GM18507 (cell line): ENCODE measurements at places on chromosomes 12 and 14.

DNA sequence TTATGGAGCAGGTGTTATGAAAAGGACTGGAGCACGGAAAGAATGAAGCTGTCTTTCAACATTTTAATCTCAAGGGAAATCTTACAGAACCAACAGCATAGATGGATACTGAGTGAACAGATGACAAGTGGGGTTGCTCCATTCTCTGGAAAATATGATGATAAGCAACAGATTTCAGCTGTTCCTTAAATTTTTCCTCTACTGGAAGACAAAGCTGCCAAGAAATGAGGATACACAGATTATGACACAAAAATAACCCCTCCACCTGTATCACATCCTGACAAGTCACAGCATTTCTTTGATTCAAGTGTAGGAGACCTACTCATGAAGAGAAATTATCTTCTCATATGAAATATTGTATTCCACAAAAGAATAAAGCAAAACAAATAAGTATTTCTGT is 13.0 kb upstream of the TMTC2 start:
- DNase-seq, result no peak

DNA sequence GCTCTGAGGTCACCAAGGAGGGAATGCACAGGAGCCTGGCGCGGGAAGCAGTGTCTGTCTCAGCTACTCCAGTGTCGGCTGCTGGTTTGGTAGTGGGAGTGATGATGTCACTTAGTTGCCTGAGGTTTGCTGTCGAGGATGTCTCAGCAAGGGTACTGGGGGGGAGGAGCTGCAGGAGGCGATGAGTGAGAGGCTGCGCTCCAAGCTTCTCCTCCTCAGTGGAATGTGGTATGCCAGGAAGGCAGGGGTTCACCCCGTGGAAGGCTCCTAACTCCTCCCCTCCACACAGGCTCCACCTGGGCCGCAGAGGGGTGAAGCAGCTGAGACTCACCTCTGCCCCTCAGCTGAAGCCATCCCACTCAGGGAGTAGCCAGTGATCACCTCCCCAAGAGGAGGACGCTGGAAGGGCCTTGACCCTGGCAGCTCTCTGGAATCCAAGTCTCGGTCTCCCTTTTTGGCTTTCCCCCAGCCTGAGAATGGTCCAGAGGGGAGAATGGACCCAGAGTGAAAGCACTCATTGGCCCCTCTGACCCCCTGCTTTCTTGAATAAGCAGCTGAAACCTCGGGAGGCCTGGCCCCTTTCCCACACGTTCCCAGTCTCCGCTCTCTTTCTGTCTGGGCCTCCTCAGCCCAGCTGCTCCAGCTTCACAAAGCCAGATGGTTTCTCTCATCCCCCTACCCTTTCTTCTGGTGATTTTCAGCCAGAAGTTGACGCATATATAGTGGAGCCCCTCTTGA is 178.9 kb upstream of the FKBP4 start:
- no peak for DNase-seq

GRCh38 chr14:73503648-73504047 is 12.9 kb downstream of the RIOX1 start:
- DNase-seq, result no peak

DNA sequence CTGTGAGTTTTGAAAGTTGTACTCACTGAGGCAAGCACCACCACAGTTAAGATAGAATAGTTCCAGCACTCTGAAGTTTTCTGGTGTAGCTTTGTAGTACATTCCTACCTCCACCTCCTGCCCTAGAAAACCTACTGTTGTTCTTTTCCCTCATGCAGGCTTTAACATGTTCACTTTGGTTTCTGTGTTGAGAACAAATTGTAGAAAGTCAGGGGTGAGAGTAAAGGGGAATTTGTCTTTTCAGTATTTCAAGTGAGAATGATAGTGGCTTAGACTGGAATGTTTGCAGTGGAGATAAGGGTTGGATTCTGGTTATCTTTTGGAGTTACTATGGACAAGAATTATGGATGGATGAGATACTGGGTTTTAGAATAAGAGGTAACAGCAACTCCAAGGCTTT is 67.2 kb downstream of the AEBP2 start:
- no peak for DNase-seq

DNA sequence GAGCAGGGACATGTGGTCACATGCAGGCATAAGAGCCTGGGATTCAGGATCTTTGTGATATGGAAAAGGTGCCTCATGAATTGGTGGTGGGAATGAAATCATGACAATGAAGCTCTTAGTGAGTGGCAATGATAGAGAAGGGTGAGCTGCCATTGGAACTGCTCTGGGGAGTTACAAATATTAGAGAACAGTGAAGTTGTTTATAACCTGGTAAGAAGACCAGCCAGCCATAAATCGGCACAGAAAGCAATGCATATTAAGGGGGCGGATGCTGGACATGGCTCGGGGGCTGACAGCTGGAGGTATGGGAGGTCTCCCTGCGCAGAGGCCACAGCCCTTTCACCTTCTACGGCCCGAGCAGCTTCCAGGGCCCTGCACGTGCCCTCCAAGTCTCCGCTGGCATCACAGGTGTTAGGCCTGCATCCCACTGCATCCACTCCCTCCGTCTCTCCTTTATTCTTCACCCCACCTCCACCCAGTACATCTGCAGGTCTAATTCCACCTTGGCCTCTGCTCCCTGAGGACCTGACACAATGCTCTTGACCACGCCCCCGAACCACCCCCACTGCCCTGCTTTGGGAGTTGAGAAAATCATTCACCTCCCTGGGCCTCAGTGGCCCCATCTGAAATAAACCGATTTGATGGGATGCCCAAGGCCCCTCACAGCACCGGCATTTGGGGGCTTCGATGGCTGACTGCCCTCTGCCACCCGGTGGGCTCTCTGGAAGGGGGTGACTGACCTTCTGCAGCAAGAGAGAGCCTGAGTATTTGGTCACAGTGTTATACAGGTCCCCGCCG is 4.1 kb downstream of the CACNA2D4 start:
- DNase-seq, result no peak

DNA sequence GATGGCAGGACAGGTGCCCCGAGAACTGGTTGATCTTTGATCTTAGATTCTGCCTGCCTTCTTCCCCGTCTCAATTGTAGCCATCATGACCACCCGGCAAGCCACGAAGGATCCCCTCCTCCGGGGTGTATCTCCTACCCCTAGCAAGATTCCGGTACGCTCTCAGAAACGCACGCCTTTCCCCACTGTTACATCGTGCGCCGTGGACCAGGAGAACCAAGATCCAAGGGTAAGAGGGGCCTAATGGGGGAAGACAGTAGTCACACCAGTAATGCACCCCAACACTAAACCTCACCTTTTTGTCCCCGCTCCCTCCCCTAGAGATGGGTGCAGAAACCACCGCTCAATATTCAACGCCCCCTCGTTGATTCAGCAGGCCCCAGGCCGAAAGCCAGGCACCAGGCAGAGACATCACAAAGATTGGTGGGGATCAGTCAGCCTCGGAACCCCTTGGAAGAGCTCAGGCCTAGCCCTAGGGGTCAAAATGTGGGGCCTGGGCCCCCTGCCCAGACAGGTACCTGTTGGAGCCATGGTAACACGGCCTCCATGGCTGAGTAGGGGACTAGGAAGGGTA is 556 bp downstream of the TROAP start:
- no peak for DNase-seq

DNA sequence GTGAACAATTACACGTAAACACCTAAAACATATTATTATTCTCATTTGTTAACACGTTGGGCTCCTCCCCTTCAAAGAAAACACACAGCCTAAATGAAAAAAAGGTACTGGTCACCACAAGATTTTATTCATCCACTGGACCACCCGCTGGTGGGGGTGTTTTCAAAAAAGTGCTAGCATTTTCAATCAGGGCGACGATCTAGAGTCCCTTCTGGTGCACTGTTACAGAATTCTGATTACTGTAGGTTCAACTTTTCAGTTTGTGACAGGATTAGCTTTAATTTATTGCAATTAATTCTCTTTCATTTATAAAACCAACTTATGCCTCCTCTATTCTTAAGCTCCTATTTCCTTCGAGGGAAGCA is 443 bp downstream of the MAGOHB start:
- no peak for DNase-seq

- DNase-seq, result no peak
These were observed 365.3 kb downstream of the ZFP36L1 start for GRCh38 chr14:68427550-68427890.

DNA sequence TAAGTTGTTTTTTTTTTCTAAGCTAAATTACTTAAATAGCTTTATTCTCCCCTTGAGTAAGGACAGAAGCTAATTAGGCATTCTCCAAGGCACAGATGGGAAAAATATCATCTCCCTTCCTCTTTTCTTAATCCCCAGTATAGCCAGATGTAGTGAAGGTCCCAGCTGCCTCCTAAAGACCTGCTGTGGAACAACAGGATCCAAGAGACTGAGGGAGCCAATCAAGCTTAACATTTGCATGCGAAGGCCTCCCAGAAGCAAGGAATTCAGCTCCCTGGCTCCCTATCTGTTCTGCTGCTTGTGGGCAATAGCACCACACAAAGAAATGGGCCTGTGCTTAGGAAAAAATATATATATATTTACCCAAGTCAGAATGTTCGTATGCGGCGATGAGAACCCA is 255.2 kb downstream of the SYT1 start:
- DNase-seq, result no peak
